BE2C (cell line): ENCODE measurements at places on chromosomes 11 and 22.

GRCh38 chr22:29427176-29427760 lies 11.1 kb upstream of the RFPL1 start:
- DNase-seq = no peak

- no peak for DNase-seq
Measured at GRCh38 chr11:9838229-9838628, 174.4 kb downstream of the SWAP70 start.

DNA sequence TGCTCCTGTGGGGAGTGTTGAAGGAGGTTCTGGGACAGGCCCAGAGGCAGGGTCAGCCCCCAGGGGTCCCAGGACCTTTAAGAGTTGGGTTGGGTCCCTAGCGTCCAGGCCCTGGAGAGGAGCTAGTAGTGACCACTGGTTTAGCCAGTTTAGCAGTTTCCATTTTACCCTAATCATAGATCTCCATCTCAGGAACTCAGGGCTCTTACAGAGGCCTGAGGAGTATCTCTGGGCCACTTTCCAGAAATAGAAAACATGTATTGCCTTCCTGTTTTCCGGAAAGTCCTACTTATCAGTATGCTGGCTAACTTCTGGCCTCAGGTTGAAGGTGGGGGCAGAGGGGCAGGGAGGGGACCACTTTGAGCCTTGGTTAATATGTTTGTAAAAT lies 13.5 kb downstream of the NCF4 start:
- no peak for DNase-seq

DNA sequence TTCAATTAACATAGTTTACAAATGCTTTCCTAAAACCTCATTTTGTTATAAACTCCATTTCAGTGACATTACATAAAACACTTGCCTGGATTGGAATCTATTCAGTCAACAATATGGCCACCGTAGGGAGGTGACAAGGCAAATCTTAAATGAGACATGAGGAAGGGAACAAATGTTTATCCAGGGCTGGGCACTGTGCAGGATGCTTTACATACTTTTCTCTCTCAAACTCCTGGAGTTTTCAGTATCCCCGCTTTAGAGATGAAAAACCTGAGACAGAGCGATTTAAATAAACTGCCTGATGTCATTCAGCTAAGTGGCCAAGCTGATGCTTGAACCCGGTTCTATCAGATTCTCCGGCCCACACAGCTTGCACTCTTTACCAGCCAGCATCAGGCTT lies 259.9 kb downstream of the CADM1 start:
- no peak for DNase-seq

DNA sequence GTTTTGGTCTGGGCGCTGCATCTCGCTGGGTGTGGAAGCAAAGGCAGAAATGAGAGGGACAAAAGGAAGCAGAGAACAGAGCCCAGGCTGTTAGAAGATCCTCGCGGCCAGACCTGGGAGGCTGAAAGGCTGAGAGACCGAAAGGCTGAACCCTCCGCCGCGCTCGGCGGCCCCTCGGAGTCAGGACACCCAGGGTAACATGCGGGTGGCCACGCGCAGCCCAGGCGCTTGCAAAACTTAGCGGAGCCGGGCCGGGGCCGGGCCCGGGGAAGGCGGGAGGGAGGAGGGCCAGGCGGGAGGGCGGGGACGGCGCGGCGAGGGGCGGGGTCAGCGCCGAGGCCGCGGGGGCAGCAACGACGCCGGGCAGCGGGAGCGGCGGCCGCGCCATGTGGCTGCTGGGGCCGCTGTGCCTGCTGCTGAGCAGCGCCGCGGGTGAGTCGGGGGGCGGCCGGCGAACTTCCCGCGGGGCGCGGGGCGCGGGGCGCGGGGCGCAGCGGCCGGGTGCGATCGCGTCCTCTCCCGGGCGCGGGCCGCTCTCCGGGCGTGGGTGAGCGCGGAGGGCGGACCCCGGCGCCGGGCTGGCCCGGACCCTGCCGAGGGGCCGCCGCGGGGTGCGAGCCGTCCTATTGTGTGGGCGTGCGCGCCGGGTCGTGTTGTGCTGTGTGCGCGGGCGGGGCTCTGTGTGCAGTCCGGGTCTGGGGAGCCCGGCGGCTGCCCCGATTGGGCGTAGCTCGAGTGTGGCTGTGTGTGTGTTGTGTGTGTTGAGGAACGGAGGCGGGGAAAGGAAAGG lies at the start of gene LDLRAD3:
LDLRAD3 (plus strand) TSS at position 350 of the 790 bp plus-strand sequence; CDS start at position 387, 37 bp downstream.
- peak; percentile 76 for DNase-seq

DNA sequence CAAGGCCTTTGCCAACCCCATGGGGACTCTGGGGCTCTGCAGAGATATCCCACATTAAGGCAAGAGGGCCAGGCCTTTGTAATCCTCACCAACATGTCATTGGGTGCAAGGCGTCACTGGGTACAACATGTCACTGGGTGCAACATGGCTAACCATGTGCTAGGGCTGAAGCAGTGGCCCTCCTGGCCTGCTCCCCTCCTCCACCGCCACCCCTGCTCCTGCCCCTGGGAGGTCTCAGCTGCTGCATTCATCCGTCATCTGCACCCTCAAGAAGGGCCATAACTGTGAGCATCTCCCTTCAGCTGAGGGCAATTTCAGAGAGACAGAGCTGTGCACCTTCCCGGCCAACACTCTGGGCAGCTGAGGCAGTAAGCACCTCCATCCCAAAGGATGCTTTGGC lies 16.7 kb upstream of the OAF start:
- DNase-seq = no peak

DNA sequence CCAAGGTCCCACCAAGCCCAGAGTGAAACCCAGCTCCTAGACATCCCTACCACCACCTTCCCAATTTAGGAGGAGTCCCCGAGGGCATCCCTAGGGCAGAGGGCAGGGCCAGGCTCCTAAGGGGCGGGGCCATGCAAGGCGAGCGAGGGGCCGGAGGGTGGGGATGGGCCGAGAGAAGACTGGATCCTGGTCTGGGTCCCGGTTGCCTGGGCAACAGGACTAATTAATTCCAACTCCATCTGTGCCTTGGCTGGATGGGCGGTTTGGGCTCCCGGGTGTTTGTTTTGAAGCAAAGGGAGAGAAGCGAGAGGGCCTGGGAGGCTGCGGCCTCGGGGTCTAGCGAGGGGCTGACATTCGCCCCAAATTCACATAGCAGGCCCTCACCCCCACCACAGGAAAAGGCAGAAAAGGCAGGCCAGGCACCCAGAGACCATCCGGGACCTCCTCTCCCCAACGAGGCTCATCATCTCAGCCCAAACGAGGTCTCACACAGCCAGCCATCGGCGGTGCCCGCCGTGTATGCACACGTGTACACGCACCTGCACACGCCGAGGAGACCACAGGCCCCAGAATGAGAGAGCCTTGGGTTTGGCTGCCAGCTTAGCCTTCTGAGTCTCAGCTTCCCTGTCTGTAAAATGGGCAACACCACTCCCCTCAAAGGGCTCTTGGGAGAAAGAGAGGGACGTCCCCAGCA lies 23.9 kb downstream of the ELFN2 start:
- DNase-seq = no peak

DNA sequence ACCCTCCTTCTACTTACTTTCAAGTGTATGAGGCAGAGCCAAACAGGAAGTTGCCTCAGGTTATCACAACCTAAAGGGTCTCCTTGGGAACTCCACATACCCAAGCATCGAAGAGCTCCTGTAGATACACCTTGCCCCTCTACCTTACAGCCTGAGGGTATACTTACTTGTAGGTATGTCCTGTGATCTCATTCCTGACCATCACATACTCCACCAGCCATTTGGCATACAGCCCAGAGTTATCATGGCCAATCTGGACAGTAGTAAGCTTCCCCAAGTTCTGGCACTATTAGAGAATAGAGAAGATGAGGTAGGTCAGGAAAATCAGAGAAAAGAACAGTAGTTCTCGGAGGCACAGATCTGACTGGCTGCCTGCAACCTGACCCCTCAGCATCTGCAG lies 53.4 kb upstream of the SCUBE2 start:
- DNase-seq = no peak

GRCh38 chr11:61066645-61067044 lies 35.6 kb upstream of the CD5 start:
- DNase-seq = no peak

DNA sequence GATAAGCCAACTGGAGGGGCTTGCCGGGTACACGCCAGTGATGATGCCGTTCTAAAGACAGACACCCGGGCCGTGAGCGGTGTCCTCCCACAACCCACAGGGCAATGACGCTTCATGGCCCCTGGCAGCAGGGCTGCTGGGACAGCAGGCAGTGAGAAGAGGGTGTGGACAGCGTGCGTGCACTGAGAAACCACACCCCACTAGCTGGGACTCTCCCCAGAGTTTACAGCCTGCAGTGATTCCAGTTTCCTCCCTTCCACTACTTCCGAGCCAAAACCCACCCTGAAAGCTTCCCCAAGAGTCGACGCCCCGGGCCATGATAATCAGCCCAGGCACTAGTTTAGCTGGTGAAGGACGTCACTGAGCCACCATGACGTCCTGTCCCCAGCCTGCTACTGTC lies 29.2 kb downstream of the CPT1A start:
- DNase-seq = no peak

GRCh38 chr11:27913650-27914049 lies 194.3 kb downstream of the KIF18A start:
- no peak for DNase-seq

- no peak for DNase-seq
Measured at GRCh38 chr11:117986981-117987574, 884 bp downstream of the IL10RA start.

DNA sequence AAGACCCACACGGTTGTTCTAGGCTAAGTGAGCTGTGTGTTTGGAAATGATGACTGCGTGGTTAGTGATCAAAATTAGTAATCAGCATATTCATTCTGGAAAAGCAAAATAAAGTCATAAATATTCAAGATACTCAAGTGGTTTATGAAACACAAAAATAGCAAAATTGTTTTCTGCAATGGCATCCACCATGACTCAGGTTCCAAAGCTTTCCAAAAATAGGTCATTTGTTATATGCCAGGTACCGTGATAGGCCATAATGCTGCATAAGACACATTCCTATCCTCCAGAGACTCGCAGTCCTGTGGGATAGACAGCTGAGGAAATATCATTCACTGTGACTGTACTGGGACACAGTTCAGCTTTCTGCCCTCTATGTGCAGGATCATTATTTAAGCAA lies 2.4 kb upstream of the ATL3 start:
- DNase-seq = no peak

DNA sequence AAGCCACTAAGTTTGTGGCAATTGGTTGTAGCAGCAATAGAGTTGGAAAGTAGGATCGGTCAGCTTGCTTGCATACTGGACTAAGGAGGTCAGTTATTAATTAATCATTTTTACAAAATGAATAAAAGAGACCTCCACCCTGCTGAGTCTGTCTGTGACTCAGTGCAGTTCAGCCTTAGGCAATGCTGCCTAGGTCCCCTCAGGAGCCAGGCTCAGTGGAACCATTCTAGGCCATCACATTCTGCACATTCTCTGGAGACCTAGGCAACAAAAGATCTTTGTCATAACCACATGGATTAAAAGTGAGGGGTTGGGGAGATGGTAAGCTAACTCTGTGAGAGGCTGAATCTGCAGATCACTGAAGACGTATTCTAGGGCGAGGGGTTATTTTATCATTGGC lies 178.7 kb upstream of the CADM1 start:
- no peak for DNase-seq
